ENCODE measurements at places on chromosomes 12 and 14.

- DNase-seq, result no peak
Measured at GRCh38 chr14:76537906-76538647, 162.1 kb downstream of the ESRRB start.

- no peak for DNase-seq
Measured at GRCh38 chr14:55756557-55756956, 176.6 kb downstream of the KTN1 start.

- no peak for DNase-seq
Measured at GRCh38 chr12:76848132-76848531, 30.7 kb downstream of the CSRP2 start.

DNA sequence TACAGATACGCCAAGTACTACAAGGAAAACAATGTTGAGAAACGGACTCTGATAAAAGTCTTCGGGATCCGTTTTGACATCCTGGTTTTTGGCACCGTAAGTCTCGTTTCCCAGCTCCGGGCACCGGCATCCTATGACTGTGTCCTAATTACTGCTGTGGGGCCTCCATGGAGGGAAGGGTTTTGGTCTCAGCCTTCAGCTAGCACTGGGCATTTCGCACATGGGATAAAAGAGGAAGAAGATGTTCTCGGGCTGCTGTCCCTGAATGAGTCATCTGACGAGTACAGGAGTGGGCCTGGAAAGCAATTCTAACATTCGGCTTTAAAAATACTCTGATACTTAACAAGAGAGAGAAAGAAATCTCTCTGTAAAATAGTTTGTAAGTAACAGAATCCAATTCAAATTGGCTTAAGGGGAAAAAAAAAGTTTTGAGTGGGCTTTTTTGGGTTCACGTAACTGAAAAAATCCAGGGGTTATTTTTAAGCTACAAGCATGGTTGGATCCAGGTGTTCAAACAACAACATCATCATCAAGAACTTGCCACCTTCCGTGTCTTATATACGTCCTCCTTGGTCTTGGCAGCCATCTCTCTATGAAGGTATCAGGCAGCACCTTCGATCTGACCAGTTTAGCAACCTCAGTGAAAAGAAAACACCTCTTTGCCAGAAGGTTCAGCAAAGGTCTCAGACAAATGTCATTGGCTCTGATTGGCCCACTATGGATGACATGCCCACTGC, 34.4 kb upstream of the P2RX4 start:
- DNase-seq, result no peak

DNA sequence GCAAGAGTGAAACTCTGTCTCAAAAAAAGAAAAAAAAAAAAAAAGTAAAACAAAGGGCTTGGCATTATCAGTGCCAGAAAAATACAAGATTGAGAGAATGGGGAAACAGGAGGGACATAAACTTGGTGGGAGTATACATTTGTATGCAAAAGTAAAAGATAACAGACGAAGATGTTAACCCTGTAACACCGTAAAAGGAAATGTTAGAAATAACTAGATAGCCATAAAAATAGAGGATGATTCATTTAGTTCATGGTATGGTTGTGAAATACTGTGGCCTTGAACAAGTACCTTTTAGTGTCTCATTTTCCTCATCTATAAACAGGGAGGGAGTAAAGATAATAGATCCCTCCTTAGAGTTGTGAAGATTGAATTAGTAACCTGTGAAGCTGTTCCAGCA, 33.3 kb downstream of the ATP2A2 start:
- peak; percentile 55 for DNase-seq

- no peak for DNase-seq
Measured at GRCh38 chr12:29429999-29430715, 49.2 kb upstream of the ERGIC2 start.

- no peak for DNase-seq
Measured at GRCh38 chr14:101525640-101526527, 35.4 kb upstream of the DIO3 start.

DNA sequence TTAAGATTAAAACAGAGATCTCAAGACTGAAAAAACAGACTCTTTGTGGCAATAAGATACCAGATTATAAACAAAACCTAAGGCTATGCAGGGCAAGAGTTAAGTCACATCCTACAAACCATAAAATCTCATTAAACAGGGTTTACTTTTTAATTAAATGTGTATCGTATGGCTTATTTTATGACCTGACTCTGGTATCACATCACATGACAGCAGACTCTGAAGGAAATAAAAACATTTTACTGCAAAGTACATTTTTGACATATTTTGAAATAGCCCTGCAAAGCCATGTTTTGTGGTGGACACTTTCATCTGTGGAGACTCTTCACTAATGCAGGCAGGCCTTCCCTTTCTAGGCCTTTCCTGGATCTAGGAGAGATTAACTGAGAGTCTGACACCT, 327.6 kb upstream of the CLEC14A start:
- DNase-seq, result no peak

- DNase-seq, result peak; percentile 5
Measured at GRCh38 chr14:24741871-24742270, 107.9 kb upstream of the GZMB start.

GRCh38 chr12:5623411-5623810, 191.5 kb downstream of the NTF3 start:
- no peak for DNase-seq

DNA sequence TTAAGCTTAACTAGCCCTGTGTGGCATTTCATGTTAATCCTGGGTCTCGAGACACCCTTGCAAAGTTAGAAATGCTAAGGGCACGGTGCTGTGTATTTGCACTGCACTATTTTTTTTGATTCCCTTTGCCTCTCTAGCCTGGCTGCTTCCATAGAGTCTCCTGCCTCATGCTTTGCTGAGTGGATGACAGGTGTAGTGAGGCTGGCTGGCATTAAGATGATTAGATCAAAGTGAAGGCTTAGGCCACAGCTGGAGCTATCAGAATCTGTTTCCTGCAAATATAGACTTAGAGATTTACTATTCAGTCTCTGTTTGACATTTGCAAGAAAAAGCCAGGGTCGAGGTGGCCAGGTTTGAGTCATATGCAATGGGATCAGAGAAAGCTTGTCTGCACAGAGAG, 791.1 kb downstream of the AACS start:
- no peak for DNase-seq

GRCh38 chr12:291153-291723, 28.6 kb upstream of the SLC6A13 start:
- DNase-seq, result no peak

DNA sequence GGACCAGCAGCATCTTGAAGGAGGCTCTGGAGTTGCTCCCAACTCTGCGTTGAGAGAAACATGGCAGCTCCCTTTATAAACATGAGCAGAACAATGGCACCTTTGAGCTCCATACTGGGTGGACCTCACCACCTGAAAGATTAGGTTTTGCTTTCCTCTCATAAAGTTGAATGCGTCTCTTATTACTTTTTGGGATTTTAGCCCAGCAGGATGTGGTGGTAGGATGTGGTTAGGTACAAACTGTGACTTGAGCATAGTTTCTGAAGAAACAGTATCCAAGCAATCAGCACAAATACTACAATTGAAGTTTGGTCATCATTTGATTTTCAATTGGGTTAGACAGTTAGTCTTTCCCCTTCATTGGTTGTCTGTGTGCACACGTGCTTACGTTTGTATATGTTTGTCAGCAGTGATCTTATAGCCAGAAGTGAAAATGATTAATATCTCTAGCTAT, at the start of gene PRR4:
Gene PRR4 (minus strand): TSS at position 51 of the 454 bp plus-strand sequence. CDS start 38 bp downstream, at position 13.
- no peak for DNase-seq

GRCh38 chr12:4292341-4293073, 18.9 kb downstream of the CCND2 start:
- no peak for DNase-seq

- peak; percentile 49 for DNase-seq
Measured at GRCh38 chr14:24430143-24430681, 458 bp downstream of the KHNYN start.

- no peak for DNase-seq
Measured at GRCh38 chr14:75273272-75274049, 5.2 kb upstream of the FOS start.

DNA sequence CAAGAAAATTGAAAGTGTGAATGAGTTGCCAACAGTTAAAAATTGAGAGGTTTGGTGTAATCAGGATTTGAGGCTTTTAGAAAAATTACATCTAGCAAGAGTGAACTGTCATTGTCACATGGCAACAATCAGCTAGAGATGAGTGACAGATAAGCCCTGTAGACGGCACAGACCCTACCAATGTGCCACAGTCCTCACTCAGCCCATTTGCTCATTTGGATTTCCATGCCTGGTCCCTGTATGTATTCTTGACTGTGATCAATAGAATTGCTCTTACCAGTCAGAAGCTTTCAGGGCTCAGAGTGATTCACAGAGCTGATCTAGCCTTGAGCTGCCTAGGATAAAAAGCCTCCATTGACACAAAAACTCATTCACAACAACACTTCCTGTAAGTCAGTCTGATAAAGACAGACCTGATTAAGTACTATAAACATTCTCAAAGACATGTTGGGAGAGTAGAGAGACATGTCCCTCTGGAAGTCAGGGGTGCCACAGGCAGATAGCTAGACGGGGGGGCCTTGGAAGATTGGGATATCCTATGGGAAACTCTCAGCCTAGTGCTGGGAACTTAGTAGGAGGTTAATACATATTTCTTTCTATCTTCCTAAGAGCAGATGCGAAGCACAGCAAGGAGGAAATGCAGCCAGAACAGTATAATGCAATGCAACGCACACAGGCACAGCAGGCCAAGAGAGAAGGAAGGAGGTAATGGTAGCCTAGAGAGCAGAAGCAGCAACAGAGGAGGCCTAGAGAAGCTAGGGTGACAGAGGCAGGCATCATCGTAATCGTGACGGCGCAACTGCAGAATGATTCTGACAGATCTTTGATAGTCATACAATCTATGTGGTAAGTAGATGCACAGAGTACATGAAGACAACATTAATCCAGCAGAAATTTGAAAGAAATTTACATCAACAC, 2.0 kb upstream of the PELI2 start:
- no peak for DNase-seq

DNA sequence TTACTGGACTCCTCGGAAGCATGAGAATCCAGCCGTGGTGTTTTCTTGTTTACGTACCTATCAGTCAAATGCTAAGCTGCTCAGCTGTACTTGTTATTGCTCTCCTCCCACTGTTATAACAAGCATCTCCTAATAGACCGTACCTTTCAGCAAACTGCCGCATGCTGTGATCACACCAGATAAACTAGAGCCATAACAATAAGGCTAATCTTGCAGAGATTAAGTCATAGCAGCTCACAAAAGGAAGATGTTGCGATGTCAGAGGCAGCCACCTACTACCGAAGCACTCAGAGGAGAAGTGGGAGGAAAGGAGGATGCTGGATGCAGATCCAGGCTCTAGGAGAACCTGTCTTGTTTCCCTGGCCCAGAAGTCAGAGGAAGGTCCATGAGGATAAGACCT, 196.0 kb downstream of the GALC start:
- no peak for DNase-seq

GRCh38 chr14:79279645-79280597, 931.4 kb downstream of the DIO2 start:
- no peak for DNase-seq

DNA sequence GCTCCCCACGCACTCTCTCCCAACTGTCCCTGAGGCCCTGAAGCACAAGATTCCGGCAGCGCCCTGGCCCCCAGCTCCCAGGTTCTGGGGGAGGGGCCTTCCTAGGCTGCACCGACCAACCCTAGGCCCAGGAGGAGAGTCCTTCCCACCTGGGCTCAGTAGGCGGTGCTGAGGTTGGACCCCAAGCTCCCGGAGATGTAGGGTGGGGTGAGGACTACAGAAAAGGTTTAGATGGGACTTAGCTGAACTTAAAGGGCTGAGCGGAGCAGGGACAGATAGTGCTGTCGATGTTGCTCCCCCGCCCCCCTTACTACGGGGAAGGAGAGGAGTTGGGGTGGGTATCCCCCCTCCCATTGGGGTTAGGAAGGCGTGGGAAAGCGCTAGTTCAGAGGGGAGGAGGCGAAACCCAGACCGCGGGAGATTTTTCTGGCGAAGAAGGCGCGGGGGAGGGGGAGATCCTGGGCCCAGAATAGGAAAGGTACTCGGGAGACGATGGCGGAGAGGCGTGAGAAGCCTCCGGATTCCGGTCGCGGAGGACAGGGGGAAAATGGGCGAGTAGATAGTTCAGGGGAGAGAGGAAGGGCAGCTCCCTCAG, 4.2 kb upstream of the BAZ2A start:
- DNase-seq, result no peak

DNA sequence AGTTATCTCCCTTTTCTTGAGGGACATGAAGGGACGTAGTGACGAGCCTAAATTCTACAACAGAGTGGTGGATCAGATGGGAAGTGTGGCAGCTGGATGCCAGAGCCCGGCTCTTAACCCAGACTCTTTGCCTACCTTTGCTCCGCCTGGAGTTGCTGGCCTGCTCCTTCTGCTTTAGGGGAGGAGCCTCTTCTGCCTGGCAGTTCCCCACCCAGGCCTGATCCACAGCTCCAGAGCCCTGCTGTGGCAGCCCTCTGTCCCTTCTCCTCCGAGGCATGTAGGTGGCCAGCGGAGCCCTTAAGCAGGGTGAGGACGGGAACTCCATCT, 2.3 kb upstream of the PRPH start:
- no peak for DNase-seq

DNA sequence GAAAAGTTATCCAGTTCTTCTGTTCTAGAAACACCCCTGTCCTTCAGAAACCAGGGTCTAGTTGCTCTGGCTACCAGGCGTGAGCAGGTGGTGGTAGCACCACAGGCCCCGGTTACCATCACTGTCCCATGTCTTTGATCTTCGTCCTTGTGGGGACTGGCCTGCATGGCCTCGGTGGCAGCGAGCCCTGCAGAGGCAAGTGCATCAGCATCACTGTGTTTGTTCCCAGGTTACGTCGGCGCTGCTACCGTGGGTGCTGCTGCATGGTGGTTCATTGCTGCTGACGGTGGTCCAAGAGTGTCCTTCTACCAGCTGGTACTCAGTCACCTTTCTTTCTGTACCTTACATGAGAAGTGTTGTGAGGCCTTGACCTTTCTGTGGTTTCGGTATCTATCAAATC, 58.9 kb downstream of the ANAPC7 start:
- DNase-seq, result no peak

GRCh38 chr12:49811136-49811535, 17.1 kb downstream of the NCKAP5L start:
- no peak for DNase-seq

DNA sequence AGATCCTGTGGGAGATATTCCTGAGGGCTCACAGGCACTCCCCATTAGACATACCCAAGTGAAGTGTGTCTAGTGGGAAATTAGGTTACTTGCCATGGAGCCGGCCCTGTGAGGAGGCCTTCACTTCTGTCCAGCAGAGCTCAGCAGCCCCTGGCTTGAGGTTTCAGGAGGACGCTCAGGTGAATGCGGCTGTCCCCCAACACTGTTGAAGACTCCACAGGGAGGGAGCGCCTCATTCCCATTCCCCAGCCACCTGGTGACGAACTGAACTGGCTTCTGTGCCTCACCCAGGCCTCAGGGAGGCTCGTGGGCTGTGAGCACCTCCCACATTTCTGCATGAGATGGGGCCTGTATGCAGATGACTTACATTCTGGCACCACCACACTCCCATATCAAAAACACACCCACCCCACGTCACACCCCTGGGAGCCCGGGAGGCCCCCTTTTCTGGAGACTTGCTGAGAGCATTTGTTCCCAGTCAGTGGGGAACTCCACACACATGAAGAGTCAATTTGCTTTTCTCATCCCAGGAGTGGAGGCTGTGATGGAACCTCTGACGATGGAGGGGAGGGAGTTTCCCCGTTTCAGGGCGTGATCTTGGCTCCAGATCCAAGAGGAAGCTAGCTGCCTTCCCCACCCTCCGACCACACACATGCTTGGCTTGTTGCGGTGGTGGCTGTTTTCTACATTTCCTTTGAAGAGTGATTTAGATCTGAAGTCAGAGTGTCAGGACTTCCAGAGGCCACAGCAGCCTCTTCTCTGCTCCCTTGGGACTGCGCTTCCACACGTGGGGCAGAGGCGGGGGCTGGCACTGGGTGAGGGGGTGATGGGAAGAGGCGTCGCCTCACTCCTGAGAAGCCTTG, 120.7 kb downstream of the ADGRD1 start:
- no peak for DNase-seq

GRCh38 chr12:69844416-69844815, 19.4 kb downstream of the MYRFL start:
- no peak for DNase-seq

Measured in fibroblast of skin of left biceps (primary cell).